ENCODE measurements at places on chromosomes 11 and 22. TPM values are rescaled to one million over a fixed set of nuclear protein-coding genes. Genes with fewer than 3 reads are reported as not detected.

GRCh38 chr11:61889831-61890230 is 1.5 kb downstream of the FADS3 start:
- no peaks in the 10 kb centered on the region for H3K27me3 ChIP-seq
- no peaks in the 10 kb centered on the region for H3K36me3 ChIP-seq
- no peak overlapping the region for H3K4me3 ChIP-seq
- peak overlapping the region; percentile 11 for H3K27ac ChIP-seq
- H3K4me1 ChIP-seq: peaks cover 50% of the 10 kb centered on the region
- no peak for DNase-seq

DNA sequence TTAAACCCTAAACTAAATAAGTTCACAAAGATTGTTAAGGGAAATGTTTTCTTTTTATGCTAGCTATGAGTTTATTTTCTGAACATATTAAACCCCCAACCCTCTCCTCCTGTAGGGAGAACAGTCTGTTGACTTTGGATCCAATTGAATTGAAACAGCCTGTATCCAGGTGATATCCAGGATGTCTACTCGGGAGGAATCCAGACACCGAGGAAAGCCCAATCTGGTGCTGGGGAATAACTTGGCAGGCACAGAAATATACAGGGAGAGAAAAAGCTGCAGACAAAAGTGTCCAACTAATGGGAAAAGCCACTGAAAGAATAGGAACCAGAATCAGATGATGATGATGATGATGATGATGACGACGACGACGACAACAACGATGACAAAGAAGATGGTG is 93.9 kb upstream of the API5 start:
- DNase-seq: no peak
- no peaks in the 10 kb centered on the region for H3K36me3 ChIP-seq
- no peaks in the 10 kb centered on the region for H3K27me3 ChIP-seq
- H3K4me1 ChIP-seq: no peaks in the 10 kb centered on the region
- H3K4me3 ChIP-seq: no peak overlapping the region

DNA sequence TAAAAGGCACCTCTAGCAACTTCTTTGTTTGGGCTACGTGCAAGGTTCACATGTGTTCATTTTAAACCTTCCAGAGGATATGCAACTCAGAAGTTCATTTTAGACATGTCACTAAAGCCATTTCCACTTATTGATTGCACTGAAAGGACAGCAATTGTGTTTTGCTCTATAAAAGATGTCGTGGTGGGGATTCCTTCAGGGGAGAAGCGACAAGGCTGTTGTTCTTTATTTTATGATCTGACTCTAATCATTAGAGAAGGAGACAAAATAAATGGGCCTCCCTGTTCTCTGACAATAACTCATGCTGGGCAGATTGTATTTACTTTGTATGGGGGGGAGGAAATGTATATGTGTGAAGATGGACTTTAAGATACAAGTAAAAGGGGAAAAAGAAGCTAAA is 370.1 kb upstream of the ARHGAP42 start:
- no peak for DNase-seq
- no peaks in the 10 kb centered on the region for H3K4me1 ChIP-seq
- no peak overlapping the region for H3K4me3 ChIP-seq
- H3K36me3 ChIP-seq: no peaks in the 10 kb centered on the region

The C11orf52 gene
- polyA plus RNA-seq: 2.8 TPM

GRCh38 chr11:1226986-1227550 is 4.2 kb downstream of the MUC5B start:
- no peaks in the 10 kb centered on the region for H3K4me1 ChIP-seq
- no peak overlapping the region for H3K27ac ChIP-seq
- no peak for DNase-seq

- H3K36me3 ChIP-seq: peaks cover 60% of the 10 kb centered on the region
- no peak overlapping the region for H3K27ac ChIP-seq
- H3K27me3 ChIP-seq: no peaks in the 10 kb centered on the region
These were observed 19.7 kb upstream of the DNAJB13 start for GRCh38 chr11:73931039-73931645.

- no peaks in the 10 kb centered on the region for H3K36me3 ChIP-seq
- no peak overlapping the region for H3K27ac ChIP-seq
- DNase-seq: no peak
- no peak overlapping the region for H3K4me3 ChIP-seq
- peaks cover 4% of the 10 kb centered on the region for H3K4me1 ChIP-seq
These were observed 129.3 kb upstream of the B3GAT1 start for GRCh38 chr11:134541355-134541754.

DNA sequence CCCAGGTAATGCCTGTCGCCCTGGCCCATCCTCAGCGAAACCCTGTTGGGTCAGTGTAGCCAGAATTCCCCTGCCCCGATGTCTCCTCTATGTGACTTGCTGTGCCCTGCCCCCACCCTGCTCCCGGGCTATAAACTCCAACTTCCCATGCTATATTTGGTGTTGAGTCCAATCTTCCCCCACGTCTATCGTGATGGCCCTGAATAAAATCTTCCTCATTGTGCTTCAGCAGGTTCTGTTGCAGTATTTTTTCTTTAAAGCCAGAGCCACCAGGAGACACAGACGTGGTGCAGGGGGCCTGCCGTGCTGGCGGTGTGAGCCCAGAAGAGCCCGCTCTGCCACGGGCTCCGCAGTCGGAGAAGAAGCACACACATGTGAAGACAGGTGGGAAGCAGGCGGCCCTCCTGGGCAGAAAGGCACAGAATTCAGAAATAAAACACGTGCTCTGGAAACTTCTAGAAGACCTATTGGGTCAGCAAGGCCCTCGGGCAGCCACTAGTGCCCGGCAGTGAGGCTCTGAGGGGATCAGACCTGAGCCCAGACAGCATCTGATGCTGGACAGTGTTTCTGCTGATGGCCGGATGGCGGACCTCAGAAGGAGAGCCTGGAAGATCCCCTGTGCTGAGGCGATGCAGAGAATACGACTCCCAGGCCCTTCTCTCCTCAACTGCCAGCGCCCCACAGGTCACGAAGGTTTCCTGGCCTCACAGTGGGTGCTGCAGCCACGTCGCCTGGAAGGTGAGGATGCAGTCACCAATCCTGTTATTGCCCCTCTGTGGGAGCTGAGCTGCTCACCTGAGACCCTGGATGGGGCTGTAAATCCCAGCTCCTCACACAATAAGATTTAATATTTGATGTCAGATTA is 501.9 kb downstream of the BRD1 start:
- no peaks in the 10 kb centered on the region for H3K4me1 ChIP-seq
- H3K27me3 ChIP-seq: peaks cover 15% of the 10 kb centered on the region
- no peak overlapping the region for H3K4me3 ChIP-seq
- H3K27ac ChIP-seq: no peak overlapping the region
- no peaks in the 10 kb centered on the region for H3K36me3 ChIP-seq

The CDC42EP1 gene
- polyA plus RNA-seq: 50.7 TPM

- H3K4me3 ChIP-seq: no peak overlapping the region
- no peaks in the 10 kb centered on the region for H3K36me3 ChIP-seq
- no peak overlapping the region for H3K27ac ChIP-seq
- H3K4me1 ChIP-seq: peaks cover 11% of the 10 kb centered on the region
- no peaks in the 10 kb centered on the region for H3K27me3 ChIP-seq
- peak; percentile 58 for DNase-seq
These were observed 186.6 kb downstream of the ADAMTS15 start for GRCh38 chr11:130634961-130635473.

GRCh38 chr22:41458161-41458728 is 10.2 kb downstream of the PHF5A start:
- no peak for DNase-seq
- no peak overlapping the region for H3K4me3 ChIP-seq
- H3K4me1 ChIP-seq: no peaks in the 10 kb centered on the region
- no peak overlapping the region for H3K27ac ChIP-seq
- no peaks in the 10 kb centered on the region for H3K27me3 ChIP-seq

DNA sequence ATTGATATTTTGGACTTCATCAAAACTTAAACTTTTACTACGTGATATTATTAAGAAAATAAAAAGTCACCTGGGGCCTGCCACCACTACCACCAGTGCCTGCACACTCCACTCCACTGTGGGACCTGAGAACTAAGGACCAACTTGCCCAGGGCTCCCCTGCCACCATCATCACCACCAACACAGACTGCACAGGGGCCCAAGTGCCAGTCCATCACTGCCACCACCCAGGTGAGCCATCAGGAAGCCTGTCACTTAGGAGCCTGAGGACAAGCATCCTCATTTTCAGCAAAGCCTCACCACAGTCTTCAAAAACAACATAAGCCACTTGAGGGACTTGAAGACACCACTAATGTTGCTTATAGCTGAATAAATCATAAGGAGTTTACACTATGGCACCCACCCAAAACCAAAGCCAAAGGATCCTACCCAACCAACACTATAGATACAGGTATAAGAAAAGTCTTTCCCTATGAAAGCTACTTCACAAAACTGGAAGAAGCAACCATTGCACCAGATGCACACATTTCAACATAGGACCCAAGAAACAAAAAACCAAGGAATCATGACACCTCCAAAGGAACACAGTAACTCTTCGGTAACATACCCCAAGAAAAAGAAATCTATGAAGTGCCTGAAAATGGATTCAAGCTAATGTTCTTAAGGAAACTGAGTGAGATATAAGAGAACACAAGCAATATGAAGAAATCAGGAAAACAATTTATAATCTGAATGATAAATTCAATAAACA is 73.6 kb upstream of the GNAZ start:
- H3K27me3 ChIP-seq: peaks cover 11% of the 10 kb centered on the region
- H3K4me3 ChIP-seq: no peak overlapping the region
- no peak for DNase-seq

- no peak overlapping the region for H3K4me3 ChIP-seq
- DNase-seq: no peak
- H3K27ac ChIP-seq: no peak overlapping the region
- H3K36me3 ChIP-seq: peaks cover 53% of the 10 kb centered on the region
- peaks cover 9% of the 10 kb centered on the region for H3K4me1 ChIP-seq
- H3K27me3 ChIP-seq: no peaks in the 10 kb centered on the region
These were observed 8.7 kb downstream of the IFT27 start for GRCh38 chr22:36767035-36767775.

The C11orf87 gene
- 0.21 TPM for polyA plus RNA-seq

DNA sequence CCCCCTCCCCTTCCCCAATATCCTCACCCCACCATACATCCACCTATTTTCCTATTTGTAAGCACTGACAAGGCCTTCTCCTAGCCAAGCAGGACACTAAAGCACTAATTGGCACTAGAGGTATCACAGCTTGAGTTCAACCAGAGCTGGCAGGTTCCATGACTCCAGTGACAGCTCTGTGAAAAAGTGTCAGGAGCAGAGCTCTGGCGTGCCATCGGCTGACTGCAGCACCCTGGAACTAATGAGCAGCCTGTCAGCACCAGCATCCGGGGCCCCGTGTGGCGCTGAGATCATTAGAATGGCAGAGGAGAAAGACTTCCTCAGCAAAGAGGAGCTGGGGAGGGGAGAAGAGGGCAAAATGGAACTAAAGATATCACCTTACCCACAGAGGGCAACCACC is 847.4 kb downstream of the NTM start:
- no peaks in the 10 kb centered on the region for H3K27me3 ChIP-seq
- peaks cover 2% of the 10 kb centered on the region for H3K4me1 ChIP-seq
- H3K4me3 ChIP-seq: no peak overlapping the region
- H3K27ac ChIP-seq: no peak overlapping the region
- no peaks in the 10 kb centered on the region for H3K36me3 ChIP-seq

DNA sequence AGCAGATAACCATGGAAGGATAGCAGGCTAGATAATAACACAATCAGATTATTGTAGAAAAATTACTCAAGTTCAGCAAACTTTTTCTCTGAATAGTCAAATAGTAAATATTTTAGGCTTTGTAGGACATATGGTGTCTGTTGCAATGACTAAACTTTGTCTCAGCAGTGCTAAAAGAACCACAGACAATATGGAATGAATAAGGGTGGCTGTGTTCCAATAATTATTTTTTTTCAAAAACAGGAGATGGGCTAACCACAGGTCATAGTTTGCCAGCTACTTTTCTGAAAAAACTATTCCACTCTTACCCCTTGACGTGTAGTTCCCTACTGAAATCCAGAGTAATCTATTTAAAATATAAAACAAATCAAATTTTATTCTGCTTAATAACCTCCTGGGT is 153.9 kb upstream of the LRRC4C start:
- no peaks in the 10 kb centered on the region for H3K4me1 ChIP-seq
- H3K4me3 ChIP-seq: no peak overlapping the region
- no peaks in the 10 kb centered on the region for H3K27me3 ChIP-seq
- peak; percentile 1 for DNase-seq

DNA sequence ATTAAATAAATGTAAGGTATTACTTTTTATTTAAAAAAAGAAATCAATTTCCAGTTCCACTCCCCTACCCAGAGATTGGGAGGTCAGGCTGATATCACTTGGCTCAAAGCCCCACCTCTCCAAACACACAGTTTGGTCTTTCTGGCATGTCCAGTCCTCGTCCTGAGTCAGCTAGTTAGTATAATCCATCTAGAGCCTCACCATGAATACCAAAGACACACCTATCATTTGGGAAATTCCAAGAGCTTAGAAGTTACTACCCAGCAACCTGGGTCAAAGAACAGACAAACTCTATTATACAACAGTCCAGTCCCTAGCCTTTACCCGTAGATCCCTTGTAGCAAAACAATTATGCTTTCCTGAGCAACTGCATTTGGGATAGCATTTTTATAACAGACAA is 9.4 kb downstream of the TREH start:
- no peak overlapping the region for H3K27ac ChIP-seq
- no peaks in the 10 kb centered on the region for H3K4me1 ChIP-seq
- H3K27me3 ChIP-seq: no peaks in the 10 kb centered on the region
- H3K36me3 ChIP-seq: no peaks in the 10 kb centered on the region
- H3K4me3 ChIP-seq: no peak overlapping the region
